ENCODE measurements at places on chromosomes 6 and 20.

DNA sequence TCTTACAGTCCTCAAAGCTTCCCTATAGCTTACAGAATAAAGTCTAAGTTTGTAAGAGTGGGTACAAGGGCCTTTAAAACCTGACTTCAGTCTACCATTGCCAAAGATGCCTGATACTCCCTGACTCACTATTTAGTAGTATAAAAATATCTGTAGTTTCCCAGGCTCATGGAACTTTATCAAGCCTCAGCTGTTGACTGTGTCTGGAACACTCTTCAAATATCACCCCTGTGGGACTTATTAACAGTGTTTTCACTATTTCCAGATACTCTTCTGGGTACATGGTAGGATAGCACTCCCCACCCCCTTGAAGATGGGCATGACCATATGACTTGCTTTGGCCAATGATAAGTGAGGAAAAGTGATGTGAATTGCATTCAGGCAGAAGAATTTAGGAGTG lies 105.3 kb upstream of the TENT5A start:
- no peaks in the 10 kb centered on the region for H3K4me1 ChIP-seq
- no peaks in the 10 kb centered on the region for H3K27me3 ChIP-seq
- no peaks in the 10 kb centered on the region for H3K36me3 ChIP-seq

DNA sequence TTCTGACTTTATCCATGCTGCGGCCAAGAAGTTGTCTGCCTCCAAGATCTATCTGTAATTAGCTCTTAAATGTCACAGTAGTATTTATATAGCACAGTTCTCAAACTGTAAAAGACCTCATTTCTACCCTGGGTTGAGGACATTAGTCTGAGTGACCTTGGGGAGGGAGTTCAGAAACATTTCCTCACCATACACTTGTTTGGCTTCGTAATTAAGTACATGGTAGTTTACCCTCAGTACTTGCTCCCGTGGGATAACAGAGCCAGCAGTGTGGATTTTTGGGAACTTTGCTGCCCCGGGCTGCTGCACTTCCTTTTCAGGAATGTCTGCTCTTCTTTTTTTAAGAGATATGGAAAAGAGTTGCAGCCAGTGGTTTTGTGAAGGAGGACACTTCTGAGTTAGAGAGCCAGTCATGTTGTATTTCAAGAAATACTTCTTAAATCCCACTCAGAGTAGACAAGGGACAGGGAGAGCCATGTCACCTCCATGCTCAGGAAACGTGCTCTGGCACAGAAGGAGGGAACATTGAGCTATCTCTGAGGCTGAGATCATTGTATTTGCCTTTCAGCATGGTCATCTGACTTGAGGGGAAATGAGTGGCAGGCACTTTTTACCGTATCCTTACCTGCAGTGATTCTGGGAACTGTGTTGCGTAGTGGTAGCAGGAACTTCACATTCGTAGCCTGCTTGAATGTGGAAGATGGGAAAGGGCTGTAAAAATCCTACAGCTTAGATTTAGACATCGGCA lies 33.6 kb downstream of the RPRD1B start:
- H3K4me1 ChIP-seq = no peaks in the 10 kb centered on the region
- peaks cover 95% of the 10 kb centered on the region for H3K36me3 ChIP-seq
- ATAC-seq = no peak
- H3K27me3 ChIP-seq = no peaks in the 10 kb centered on the region
- H3K27ac ChIP-seq = peak overlapping the region; percentile 14
- no peak overlapping the region for H3K4me3 ChIP-seq

DNA sequence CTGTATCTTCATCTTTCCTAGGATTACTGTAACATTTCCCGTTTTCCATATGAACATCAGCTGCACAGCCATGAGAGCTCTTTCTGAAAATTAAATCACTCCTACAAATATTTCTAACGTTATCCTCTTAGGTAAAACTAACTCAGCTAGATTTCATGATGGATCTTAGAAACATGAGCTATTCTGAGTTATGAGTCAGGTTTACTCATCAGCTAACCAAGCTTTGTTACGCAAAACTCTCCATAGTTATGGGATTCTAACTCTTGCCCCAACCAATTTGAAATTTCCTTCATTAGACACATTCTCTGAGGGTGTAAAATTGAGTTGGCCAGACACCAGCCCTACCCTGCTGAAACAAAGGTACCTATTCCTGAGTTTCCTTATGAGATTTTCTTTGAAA lies 14.0 kb downstream of the DEFB110 start:
- no peaks in the 10 kb centered on the region for H3K36me3 ChIP-seq
- no peaks in the 10 kb centered on the region for H3K27me3 ChIP-seq
- no peak for ATAC-seq
- no peak overlapping the region for H3K4me3 ChIP-seq
- no peak overlapping the region for H3K27ac ChIP-seq

DNA sequence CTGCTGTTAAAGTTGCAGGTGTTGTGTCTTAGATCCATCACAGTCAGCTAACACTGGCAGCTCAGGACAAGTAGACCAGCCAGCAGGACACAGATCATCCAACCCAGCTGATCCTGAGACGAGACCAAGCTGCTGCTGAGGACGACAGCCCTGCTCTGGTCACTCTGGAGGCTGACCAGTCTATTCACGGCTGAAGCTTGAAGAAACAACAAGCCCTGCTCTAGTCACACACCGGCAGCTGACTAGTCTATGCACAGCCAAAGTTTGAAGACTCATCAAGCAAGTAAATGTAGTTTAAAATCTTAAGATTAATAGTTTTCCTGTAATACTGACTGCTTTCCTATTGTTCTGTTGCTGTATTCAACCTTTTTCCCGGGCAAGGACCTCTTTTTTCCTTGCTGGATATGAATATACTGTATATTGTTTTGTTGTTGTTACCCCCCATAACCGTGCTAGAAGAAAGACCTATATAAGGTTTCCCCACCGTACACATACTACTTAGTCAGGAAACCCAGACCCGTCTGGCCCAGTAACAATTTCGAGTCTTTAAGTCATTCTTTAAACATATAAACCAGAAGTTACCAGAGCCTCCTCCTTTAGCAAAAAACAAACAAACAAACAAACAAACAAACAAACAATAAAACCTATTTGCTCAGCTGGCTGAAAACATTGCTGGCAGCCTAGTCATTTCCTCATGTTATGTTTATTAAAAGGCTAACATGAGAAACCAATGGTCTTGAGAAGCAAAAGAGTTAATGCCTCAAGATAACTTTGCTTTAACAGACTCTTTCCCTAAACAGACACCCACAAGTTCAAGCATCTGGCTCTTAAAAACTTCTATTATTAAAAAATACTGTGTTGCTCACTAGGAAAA lies 16.7 kb upstream of the GSTA3 start:
- no peak overlapping the region for H3K4me3 ChIP-seq
- H3K27me3 ChIP-seq = no peaks in the 10 kb centered on the region
- H3K36me3 ChIP-seq = no peaks in the 10 kb centered on the region
- no peaks in the 10 kb centered on the region for H3K4me1 ChIP-seq
- no peak overlapping the region for H3K27ac ChIP-seq

DNA sequence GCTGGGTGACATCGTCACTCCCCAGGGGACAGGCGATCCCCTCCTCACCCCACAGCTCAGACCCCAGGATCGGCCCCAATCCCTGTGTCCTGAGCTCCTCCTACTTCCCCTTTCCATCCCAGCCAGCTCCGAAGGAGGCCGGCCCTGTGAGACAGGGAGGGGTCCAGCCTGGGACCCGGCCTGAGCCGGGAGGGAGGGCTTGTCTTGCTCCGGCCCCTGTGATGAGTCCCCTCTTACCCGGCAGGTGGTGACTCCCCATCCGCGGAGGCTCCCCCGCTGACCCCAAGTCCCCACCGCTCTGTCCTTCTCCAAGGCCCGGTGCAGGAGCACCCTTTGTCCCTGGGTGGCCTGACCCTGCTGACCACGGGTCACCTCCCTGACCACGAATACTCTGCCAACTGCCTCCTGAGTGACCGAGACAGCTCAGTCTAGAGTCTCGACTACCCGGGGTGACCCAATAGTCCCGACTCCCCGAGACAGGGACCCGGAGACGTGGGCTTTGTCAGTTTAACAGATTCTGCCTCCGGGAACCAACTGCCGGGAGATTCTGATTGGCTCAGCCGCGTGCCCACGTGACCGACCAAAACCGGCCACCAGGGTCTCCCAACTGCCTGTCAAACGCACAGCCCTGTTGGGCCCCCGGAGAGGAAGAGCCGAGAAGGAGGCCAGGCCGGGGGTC lies 187.4 kb upstream of the PROKR2 start:
- H3K36me3 ChIP-seq = no peaks in the 10 kb centered on the region
- no peaks in the 10 kb centered on the region for H3K27me3 ChIP-seq
- H3K4me3 ChIP-seq = peak overlapping the region; percentile 88
- no peaks in the 10 kb centered on the region for H3K4me1 ChIP-seq
- peak overlapping the region; percentile 72 for H3K27ac ChIP-seq

- no peaks in the 10 kb centered on the region for H3K4me1 ChIP-seq
- H3K27me3 ChIP-seq = no peaks in the 10 kb centered on the region
- no peak for ATAC-seq
- no peak overlapping the region for H3K4me3 ChIP-seq
- H3K36me3 ChIP-seq = no peaks in the 10 kb centered on the region
Measured at GRCh38 chr20:9130521-9130920, 61.6 kb downstream of the PLCB4 start.

DNA sequence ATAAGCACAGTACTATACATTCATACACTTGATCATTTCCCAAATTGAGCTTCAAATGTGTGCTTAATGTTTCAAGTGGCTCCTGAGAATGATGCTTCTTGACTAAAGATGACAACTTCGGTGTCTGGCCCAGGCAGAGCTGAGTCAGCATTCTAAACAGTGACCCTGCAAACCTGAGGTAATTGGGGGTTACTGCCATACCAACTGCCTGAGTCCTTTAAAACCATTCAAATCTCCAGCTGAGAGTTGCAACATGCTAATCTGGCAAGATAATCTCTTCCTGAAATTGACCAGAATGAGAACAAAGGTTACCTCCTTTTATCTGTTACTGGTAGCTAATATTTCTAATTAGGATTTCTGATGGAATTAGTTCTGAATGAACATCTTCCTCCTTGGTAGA lies 8.2 kb downstream of the BACH2 start:
- no peak for ATAC-seq
- H3K4me1 ChIP-seq = peaks cover 7% of the 10 kb centered on the region
- H3K27me3 ChIP-seq = no peaks in the 10 kb centered on the region
- no peaks in the 10 kb centered on the region for H3K36me3 ChIP-seq
- no peak overlapping the region for H3K27ac ChIP-seq

GRCh38 chr6:2911171-2911570 lies 8.1 kb upstream of the SERPINB9 start:
- no peak overlapping the region for H3K27ac ChIP-seq
- no peak for ATAC-seq
- no peaks in the 10 kb centered on the region for H3K36me3 ChIP-seq
- H3K27me3 ChIP-seq = no peaks in the 10 kb centered on the region
- H3K4me3 ChIP-seq = no peak overlapping the region

DNA sequence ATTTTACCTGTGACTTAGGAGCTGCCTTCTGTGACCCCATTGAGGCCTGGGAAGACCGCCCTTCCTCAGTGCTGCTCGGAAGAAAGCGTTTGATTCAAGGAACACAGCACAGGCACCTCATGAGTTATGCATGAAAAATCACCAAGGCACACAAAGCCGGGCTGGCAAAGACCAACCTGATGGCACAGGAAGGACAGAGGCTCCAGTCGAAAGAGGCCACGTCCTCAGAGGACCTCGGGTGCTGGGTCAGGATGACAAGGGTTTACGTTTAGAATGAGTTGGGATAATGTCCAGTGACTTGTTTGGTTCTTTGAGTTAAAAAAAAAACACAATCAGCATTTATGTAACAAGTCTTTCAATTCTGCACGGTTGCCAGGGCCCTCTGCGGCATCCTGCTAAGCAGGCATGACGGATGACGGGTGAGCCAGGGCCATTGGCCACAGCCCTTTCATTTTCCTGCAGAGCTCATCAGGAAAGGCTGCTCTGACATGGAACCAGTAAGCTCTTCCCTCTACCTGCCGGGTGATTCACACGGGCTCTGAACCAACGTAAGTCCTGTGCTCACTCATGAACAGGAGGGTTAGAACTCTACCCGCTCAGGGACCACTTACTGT lies 112.8 kb downstream of the DACT2 start:
- H3K27ac ChIP-seq = no peak overlapping the region
- no peak overlapping the region for H3K4me3 ChIP-seq

- no peaks in the 10 kb centered on the region for H3K36me3 ChIP-seq
- no peak overlapping the region for H3K27ac ChIP-seq
- no peak for ATAC-seq
- H3K4me1 ChIP-seq = peaks cover 7% of the 10 kb centered on the region
- H3K4me3 ChIP-seq = no peak overlapping the region
- peaks cover 98% of the 10 kb centered on the region for H3K27me3 ChIP-seq
Measured at GRCh38 chr20:2763186-2763585, 37.2 kb downstream of the CPXM1 start.

- no peaks in the 10 kb centered on the region for H3K36me3 ChIP-seq
- no peaks in the 10 kb centered on the region for H3K27me3 ChIP-seq
- no peak for ATAC-seq
- H3K4me1 ChIP-seq = no peaks in the 10 kb centered on the region
- H3K27ac ChIP-seq = no peak overlapping the region
- H3K4me3 ChIP-seq = no peak overlapping the region
Measured at GRCh38 chr6:147067184-147067583, 137.0 kb upstream of the STXBP5 start.

- H3K27ac ChIP-seq = no peak overlapping the region
- no peaks in the 10 kb centered on the region for H3K4me1 ChIP-seq
- peaks cover 36% of the 10 kb centered on the region for H3K36me3 ChIP-seq
- ATAC-seq = no peak
- H3K27me3 ChIP-seq = no peaks in the 10 kb centered on the region
- no peak overlapping the region for H3K4me3 ChIP-seq
Measured at GRCh38 chr6:158972241-158973233, 27.5 kb downstream of the RSPH3 start.

GRCh38 chr6:32113386-32114352 lies 4.5 kb upstream of the TNXB start:
- H3K27me3 ChIP-seq = no peaks in the 10 kb centered on the region
- peaks cover 41% of the 10 kb centered on the region for H3K36me3 ChIP-seq
- H3K4me1 ChIP-seq = peaks cover 72% of the 10 kb centered on the region
- ATAC-seq = peak; percentile 87
- no peak overlapping the region for H3K4me3 ChIP-seq

DNA sequence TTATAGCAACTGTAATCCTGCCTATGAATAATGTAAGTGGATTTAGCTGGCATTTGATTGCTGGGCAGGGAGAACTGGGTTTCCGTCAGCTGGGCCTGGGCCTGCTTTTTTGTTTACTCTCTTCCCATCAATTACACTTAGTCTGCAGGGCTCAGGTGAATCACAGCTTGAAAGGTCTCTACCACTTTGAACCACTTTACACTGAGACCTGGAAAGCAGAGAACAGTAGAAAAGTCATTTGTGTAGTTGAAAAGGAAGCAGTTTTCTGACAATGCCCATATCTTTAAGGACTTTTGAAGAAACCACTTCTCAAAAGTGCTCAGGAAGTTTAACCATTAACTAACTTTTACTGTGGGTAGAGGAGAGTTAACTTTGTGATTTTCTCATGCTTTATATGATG lies 315.4 kb upstream of the SASH1 start:
- H3K36me3 ChIP-seq = no peaks in the 10 kb centered on the region
- H3K27ac ChIP-seq = no peak overlapping the region
- H3K4me1 ChIP-seq = no peaks in the 10 kb centered on the region
- H3K27me3 ChIP-seq = no peaks in the 10 kb centered on the region
- no peak for ATAC-seq
